ENCODE measurements at places on chromosomes 16 and 17.
A peak's percentile ranks its signal among the peaks of the same experiment; 100 is the strongest.

DNA sequence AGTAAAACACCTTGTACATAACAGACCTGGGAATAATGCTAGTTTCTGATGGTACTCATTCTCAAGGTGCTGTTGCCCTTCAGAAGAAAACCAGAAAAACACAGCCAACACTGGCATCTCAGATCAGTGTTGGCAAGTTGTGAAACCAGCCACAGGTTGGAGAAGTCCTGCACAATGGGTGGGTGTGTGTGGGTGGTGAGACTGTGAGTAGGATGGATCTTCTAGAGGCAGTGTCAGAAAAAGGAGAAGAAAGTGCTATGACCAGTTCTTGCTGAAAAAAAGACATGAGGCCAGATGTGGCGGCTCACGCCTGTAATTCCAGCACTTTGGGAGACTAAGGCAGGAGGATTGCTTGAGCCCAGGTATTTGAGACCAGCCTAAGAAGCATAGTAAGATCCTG lies 35.2 kb upstream of the SMIM36 start:
- no peak for DNase-seq

- no peak for DNase-seq
Measured at GRCh38 chr17:8580952-8581658, 49.4 kb downstream of the MYH10 start.

DNA sequence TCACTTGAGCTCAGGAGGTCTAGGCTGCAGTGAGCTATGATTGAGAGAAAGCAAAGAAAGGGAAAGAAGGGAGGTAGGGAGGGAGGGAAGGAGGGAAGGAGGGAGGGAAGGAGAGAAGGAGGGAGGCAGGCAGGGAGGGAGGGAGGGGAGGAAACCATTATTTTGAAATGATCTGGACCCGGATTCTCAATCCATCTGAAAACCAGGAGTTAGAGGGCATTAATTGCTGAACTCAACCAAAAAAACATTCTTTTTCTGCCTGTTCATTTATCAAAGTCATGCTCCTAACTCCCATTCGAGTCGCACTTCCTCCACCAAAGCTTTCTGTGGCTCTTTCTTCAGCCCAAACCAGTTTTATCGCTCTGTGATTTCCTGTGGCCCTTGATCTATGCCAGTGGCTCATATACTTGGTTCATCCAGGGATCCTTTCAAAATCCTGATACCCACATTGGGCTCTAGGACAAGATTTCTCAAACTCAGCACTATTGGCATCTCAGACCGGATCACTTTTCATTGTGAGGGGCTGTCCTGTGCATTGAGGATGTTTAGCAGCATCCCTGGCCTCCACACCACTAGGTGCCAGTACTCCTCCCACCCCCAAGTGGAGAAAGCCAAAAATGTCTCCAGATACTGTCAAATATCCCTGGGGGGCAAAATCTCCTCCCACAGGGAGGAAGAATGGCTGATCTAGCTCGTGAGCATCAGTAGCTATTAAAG lies 38.2 kb downstream of the CMTM4 start:
- no peak for DNase-seq

GRCh38 chr17:35890774-35891155 lies 10.6 kb upstream of the CCL5 start:
- no peak for DNase-seq

GRCh38 chr16:48959204-48959603 lies 322.4 kb downstream of the CBLN1 start:
- no peak for DNase-seq

DNA sequence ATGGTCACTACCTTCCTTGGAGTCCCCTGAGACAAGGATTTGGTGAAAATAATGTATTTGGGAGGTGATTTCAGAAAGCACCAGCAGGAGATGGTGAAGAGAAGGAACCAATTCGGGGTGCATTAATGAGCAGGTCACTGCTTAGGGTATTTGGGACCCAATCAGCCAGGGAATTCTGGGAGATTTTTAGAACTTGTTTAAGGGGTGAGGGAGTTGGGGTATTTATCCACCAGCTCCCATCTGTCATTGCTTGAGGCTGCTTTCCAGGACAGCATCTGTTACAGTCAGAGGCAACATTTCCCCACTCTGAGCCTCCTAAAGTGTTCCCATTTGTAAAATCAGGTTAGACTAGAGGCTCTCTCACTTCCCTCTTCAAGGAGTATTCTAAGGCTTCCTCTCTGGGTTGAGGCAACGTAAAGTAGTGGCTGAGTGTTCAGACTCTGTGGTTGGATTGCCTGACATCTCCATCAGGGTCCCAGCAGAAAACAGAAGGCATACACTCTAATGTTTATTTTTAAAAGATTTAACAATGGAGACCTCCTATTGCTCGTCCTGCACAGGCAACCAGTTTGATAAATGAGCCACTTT lies 60.9 kb downstream of the CLEC19A start:
- no peak for DNase-seq

GRCh38 chr17:57459286-57459915 lies 203.1 kb downstream of the MSI2 start:
- no peak for DNase-seq

GRCh38 chr17:46942441-46943217 lies 19.7 kb downstream of the GOSR2 start:
- peak; percentile 23 for DNase-seq

GRCh38 chr16:49720225-49720624 lies 135.7 kb downstream of the ZNF423 start:
- DNase-seq = no peak

DNA sequence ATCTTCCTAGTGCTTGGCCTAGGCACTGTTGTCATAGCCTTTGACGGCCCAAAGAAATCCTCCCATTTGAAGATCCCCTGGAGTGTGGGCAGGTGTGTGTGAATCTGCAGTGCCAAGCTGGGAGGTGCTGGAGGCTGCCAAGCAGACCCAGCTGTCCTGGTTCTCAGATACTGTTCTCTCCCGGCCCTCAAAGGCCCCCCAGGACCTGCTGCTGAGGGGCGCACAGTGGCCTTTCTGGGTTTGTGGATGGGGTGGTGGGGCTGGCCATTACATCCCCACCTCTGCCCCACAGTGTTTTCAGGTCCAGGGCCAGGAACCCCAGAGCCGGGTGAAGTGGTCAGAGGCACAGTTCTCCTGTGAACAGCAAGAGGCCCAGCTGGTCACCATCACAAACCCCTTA lies 60.5 kb downstream of the MRC2 start:
- no peak for DNase-seq

Data from stimulated activated CD8-positive, alpha-beta memory T cell treated with anti-CD3 and anti-CD28 coated beads, Interleukin-2, amount 100 ng/mL, for 48 hours (primary cell).